ENCODE measurements at places on chromosomes 2 and 18.

GRCh38 chr18:28650860-28651259 lies 473.9 kb upstream of the CDH2 start:
- no peak for DNase-seq

GRCh38 chr18:6537475-6537874 lies 122.8 kb upstream of the L3MBTL4 start:
- no peak for DNase-seq

- DNase-seq: no peak
These were observed 664.4 kb upstream of the SLC8A1 start for GRCh38 chr2:41116106-41116797.

DNA sequence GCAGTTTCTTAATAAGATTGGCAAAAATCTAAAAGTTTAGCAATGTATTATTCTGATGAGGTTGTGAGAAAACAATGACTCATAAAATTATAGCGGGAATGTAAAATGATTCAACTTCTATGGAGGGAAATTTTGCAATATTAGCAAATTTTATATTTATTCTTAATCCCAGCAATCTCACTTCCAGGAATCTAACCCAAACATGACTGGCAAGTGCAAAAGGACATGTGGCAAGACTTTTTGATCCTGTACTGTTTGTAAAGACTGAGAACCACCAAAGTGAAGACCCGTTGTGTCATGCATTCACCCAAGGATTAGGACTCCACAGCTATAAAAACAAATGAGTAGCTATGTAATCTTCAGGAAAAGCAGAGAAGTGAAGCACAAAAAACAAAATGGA lies 234.8 kb upstream of the KYNU start:
- DNase-seq: no peak

GRCh38 chr2:172836827-172837226 lies 101.2 kb downstream of the RAPGEF4 start:
- no peak for DNase-seq

DNA sequence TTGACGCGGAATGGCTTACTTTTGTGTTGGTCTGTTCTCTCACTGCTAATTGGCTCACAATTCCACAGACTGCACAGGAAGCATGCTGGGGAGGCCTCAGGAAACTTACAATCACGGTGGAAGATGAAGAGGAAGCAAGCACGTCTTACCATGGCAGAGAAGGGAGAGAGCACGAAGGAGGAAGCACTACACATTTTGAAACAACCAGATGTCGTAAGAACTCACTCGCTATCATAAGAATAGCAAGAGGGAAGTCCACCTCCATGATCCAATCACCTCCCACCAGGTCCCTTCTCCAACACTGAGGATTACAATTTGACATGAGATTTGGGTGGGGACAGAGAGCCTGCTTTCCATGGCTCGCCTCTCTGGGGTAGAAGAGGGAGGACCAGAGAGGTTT lies 106.2 kb downstream of the KCNF1 start:
- DNase-seq: no peak

- no peak for DNase-seq
These were observed 10.5 kb downstream of the PLB1 start for GRCh38 chr2:28506112-28506910.

DNA sequence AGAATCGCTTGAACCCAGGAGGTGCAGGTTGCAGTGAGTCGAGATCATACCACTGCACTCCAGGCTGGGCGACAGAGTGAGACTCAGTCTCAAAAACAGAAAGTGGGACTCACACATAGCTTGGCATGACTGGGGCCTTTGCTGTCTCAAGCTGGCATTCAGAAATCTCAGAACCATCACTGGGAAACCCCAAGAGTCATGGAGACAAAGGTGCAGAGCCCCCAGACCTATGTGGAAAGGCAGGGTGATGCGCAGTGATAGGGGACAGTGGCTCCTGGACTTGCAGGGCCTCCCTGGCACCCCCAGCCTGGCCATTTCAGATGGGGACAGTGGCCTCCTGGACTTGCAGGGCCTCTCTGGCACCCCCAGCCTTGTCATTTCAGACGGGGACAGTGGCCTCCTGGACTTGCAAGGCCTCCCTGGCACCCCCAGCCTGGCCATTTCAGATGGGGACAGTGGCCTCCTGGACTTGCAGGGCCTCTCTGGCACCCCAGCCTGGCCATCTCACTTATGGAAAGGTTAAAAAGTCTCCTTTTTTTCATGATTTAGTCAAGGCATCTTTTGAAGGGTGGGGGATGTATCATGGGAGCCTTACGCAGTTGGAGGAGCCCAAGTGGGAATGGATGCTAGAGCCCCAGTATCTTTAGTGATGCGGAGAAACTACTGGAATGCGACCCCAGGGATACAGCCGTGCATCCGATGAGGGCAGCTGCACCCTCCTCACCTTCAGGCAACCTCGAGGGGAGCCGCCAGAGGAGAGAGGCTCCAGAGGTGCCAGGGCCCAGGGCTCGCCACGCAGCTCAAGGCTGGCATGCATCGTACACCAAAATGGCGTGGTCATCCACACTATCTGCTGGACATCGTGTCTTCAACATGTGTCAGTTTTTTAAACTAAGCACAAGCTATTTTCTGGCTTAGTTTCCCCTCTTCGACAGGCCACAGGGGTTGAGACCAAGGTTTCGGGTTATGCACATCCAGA lies 30.5 kb downstream of the ZNF516 start:
- DNase-seq: no peak

- no peak for DNase-seq
These were observed 10.1 kb upstream of the NAT8 start for GRCh38 chr2:73652348-73652747.

GRCh38 chr2:137886083-137886831 lies 78.0 kb upstream of the HNMT start:
- DNase-seq: no peak

- DNase-seq: no peak
These were observed 100.1 kb upstream of the GCFC2 start for GRCh38 chr2:75810611-75811330.

DNA sequence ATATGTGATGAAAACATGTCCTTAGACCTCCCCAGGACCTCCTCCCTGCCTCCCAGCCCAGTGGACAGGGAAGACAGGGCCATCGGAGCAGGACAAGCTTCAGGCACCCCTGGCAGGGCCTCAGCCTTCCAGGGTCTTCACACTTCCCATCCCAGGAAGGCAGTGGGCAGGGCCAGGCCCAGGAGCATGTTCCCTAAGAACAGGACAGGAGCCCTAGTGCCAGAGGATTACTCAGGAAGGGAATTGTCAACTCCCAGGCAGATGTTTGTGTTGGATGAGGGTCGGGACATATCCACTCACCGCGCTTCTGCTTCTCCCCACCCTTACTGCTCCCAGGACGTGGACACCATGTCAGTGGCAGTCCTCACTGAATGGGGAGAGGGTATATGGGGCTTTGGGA lies 138.9 kb downstream of the TNS1 start:
- no peak for DNase-seq

DNA sequence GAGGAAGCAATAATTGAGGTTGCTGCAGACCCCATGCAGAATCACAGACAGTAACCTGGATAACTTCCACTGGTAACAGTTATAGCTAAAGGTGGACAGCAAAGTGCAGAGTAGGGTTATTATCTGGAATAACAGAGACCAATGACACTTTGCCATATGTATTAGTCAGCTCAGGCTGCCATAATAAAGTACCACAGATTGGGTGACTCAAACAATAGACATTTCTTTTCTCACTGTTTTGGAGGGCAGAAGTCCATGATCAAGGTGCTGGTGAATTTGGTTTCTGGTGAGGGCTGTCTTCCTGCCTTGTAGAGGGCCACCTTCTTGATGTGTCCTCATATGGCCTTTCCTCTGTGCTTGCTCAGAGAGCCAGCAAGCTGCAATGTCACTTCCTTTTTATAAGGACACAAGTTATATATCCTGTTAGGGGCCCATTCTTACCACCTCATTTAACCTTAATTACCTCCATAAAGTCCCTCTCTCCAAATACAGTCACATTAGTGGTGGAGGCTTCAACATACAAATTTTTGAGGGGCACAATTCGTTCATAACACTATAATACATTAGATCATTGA lies 191.0 kb upstream of the LRP1B start:
- DNase-seq: no peak

DNA sequence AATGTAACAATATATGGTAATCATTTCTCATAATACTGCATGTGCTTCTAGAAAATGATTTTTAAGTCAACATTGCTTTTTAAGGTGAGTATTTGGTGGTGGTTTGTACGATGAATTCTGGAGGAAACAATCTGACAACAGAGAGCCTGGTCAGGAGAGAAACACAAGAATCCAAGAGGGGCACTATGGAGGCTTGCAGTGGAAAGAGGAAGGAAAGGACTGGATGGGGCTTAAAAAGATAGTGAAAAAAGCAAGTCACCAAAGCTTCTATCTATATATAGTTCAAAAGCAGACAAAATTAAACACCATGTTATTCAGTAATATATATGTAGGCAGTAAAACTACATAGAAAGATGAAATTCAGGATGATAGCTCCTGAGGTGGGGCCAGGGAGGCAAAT lies 109.4 kb upstream of the SERTAD2 start:
- DNase-seq: no peak

GRCh38 chr2:187567126-187567525 lies 12.9 kb upstream of the TFPI start:
- DNase-seq: no peak

DNA sequence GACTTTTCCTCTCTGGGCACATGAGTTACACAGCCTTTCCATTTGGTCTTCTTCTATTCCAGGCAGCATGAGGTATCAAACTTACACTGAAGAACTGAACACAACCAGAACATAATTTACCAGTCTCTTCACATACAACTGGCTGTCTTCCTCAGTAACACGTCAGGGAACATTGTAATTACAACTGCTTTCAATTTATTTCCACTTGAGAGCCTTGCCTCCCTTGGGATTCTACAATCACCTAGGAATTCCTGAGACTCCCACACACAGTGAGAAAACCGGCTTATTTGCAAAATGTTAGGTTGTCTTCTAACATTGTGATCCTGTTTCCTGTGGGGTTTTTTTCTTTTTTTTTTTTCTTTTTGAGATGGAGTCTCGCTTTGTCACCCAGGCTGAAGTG lies 149.9 kb downstream of the TMX3 start:
- DNase-seq: no peak

GRCh38 chr2:211611061-211611518 lies 927.5 kb downstream of the ERBB4 start:
- DNase-seq: peak; percentile 84

- no peak for DNase-seq
These were observed 13.9 kb downstream of the PCARE start for GRCh38 chr2:29060441-29060840.

GRCh38 chr2:216583606-216584005 lies 49.6 kb upstream of the IGFBP2 start:
- DNase-seq: no peak

DNA sequence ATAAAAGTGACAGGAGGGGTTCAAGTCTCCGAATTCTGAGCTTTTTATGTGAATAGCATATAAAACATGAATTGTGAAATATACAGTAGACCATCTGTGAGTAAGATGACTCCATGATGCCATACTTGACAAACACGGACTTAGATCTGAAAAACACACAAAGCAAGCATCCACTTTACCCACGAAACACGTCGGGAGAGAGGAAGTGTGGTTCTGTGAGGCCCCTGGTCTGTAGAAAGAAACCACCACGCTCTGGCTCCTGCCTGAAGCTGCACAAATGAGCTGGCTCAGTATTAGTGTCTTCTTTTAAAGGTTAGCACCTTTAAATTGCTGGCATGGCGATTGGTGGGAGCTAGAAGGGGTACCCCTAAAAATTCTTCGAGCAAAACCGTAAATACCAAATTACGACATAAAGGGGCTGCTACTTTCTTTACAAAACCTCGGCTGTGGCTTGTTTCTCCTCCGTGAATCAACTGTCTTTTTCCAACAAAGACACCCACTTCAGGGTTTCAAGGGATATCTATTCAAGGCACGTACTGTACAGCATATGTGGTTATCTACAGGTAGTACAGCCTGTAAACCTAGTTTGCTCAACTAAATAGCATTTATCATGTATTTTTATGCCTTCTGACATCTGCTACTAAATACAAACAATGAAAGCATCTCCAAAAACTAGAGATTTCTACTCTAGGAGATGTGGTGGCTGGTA lies 70.9 kb downstream of the AFF3 start:
- no peak for DNase-seq

- DNase-seq: no peak
These were observed 9.5 kb downstream of the RALB start for GRCh38 chr2:120262150-120262549.

GRCh38 chr2:38376346-38377049 lies 575 bp downstream of the ATL2 start:
- peak; percentile 14 for DNase-seq

DNA sequence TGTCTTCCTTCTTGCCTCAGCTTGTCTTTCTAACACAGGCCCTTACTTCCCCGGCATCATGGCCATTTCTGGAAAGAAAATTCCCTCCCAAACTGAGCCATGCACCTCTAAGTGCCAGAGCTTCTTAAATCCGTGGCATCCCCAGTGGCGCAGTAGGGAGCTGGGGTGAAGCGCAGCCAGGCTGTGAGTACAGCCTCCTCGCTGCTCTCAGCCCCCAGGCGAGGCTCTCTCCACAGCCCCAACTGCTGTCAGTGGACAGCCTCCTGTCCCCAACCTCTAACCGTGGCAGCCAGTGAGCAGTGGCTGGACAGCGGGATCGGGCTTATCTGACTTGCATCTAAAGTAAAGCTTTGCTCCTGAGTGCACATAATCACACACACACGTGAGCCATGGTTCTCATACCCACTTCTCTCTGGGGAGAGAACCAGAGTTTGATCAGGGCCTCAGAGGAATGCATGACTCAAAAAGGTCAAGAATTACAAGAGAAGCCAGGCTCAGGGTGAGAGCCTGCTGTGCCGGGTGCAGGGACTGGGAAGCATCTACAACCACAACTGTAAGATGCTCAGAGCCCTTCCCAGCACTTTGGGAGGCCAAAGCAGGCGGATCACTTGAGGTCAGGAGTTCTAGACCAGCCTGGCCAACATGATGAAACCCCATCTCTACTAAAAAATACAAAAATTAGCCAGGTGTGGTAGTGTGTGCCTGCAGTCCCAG lies 50.7 kb downstream of the SFXN5 start:
- no peak for DNase-seq

DNA sequence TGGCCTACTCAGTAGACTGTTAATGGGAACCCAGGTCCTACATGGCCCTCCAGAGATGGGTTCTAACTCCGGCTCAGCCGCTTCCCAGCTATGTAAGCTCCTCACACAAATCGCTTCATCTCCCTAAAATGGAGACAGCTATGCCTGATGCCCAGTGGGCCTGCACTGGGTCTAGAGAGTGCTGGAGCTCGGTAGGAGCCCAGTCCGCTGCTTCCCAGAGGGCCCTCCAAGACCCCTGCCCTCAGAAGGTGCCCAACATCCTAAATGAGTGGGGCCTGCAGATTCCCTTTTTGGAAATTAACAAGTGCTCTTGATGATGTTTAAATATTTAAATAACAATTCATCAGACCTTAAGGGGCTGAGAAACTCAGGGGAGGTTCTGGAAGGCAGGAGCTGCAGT lies 47.1 kb downstream of the HS1BP3 start:
- DNase-seq: no peak

- DNase-seq: no peak
These were observed 2.3 kb downstream of the ECEL1 start for GRCh38 chr2:232485348-232485756.

DNA sequence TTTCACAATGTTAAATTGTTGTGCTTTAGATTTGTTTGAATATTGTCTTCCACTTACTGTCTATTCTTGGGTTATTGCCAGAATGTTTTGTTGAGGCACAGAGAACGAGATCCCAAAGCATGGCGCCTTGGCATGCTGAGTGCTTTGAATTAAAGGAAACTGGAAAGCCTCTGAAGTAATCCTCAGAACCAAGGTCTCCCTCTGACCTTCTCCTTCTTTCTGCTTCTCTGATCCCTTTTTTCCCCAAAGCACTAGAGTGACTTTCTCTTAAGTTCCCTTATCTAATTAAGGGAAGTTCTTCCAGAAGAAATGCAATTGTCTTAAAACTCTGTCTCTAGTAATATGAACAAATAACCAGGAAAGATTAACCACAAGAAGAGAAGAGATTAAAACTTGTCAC lies 214.7 kb downstream of the SPP2 start:
- no peak for DNase-seq

All from NCI-H2029 treated with DMSO at 0.1 percent for 48 hours (cell line).